ENCODE measurements at places on chromosomes 5 and 9.

DNA sequence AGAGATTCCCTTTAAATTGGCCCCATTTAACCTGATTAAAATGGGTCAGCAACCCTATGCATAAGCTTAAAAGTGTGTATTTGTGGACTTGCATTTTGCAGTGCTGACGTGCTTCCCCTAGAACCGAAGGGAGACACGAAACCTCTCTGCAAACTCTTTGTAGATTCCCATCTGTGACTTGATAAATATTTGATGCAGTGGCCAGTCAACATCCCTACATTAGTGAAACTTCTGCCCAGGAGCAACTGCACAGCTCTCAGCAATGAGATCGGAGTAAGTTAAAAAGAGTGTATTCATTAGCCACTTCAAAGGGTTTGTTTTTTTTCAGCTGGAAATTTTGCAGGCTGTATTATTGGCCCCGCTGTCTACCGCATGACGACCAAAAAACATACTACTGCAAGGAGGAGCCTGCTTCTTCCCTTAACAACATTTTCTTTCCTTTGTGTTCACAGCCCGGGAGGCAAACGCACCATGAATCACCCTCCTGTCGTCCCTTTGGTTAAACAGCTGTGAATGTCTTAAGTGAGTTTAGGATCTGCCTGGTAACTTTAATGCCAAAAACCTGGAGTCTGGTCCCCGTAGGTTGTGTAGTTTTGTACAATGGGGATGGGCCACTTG is 38.0 kb upstream of the TCERG1 start:
- no peak for DNase-seq

- DNase-seq: no peak
Measured at GRCh38 chr9:8871796-8872445, 1072.3 kb upstream of the DMAC1 start.

GRCh38 chr5:72125941-72126620 is 18.8 kb downstream of the MAP1B start:
- no peak for DNase-seq

DNA sequence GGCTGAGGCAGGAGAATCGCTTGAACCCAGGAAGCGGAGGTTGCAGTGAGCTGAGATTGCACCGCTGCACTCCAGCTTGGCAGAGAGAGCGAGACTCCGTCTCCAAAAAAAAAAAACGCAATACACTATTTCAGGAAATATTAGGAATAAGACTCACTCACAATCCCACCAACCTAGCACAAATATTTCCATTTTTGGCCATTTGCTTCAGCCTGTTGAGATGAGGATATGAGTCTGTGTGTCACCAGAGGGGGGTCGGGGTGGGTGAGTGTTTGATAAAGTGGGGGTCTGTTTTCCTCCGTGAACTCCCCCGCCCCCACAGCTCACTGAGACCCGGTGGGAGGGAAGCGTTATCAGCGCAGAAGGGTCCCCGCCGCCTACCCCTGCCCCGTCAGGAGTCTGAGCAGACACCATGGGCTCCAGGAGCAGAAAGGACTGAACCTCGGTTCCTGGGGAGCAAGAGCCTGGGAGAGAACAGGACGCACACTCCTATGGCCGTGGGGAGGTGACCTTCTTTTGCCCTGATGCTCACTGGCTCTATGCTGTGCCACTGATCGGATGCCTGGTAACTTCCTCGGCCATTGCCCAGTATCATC is 153.8 kb upstream of the PHYKPL start:
- DNase-seq: no peak

- DNase-seq: no peak
Measured at GRCh38 chr5:141973871-141974595, 5.1 kb downstream of the RNF14 start.

DNA sequence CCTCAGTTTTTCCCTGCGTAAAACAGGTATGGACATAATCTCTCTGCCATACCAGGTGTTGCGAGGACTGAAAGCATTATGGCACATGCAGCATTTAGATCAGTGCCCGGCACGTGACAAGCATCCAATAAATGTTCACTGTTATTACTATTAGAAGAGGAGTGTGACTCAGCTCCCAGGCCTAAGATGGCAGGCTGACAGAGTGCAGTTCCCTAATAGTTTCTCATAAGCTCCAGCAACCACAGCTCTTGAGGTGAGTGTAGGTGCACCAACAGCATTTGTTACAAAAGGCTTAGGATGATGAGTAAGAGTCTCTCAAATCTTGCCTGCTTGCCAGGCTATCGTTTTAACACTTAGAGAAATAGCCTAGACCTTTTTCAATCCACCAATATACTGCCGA is 28.9 kb upstream of the GLIS3 start:
- DNase-seq: no peak

GRCh38 chr9:20781092-20781491 is 97.0 kb downstream of the FOCAD start:
- DNase-seq: no peak

GRCh38 chr9:99823681-99824377 is 2.1 kb downstream of the NR4A3 start:
- DNase-seq: peak; percentile 65

DNA sequence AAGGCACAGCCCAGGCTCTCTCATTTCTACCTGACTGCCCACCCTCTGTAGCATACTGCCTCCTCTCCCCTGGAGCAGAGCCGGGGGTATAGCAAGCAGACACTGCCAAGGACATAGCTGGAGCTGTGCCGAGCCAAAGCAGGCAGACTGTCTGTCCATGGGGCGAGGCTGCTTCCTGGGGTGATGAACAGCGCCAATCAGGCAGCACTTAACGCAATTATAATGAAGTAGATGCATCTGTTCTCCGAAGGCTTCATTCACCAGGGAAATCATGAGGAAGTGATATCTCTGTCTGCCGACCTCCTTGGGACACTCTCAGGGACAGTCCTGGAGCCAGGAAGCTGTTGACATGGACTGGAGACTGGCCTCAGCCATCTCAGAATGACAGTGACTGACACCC is 230.7 kb downstream of the ASTN2 start:
- no peak for DNase-seq

DNA sequence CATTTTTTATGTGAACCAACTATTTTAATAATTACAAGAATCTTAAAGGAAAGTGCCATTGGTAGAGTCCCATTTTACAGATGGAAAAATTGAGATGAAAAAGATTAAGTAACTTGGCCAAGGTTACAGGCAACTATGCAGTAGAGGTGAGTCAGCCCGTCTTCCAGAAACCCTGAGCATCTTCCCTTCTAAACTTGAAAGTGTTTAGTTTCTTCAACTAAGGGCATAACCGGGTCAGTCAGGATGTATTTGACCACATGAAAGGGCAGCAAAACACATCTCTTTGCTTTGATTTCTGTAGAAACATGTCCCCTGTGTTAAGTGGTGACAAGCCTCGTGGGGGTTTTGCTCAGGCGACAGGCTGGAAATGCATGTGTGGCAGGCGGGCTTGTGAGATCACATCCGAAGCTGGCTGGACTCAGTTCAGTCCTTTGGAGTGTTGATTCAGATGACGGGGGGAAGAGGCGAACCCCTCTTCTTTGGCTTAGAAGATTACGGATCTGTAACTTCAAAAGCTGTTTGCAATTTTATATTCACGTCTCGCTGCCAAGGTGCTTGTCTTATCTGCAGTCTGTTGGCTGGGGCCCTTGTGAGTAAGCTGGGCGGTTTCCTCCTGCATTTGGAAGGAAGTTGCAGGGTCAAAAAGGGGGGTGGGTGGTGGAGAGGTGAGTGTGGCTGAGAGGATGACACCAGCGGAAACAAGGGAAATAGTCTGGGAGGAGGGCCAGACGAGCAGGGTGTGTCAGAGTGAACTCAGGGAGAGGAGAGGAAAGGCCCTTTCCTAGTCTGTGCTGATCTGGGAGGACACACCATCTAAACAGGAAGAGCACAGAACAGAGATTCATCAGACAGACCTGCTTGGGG is 78.9 kb upstream of the RPS23 start:
- peak; percentile 34 for DNase-seq

DNA sequence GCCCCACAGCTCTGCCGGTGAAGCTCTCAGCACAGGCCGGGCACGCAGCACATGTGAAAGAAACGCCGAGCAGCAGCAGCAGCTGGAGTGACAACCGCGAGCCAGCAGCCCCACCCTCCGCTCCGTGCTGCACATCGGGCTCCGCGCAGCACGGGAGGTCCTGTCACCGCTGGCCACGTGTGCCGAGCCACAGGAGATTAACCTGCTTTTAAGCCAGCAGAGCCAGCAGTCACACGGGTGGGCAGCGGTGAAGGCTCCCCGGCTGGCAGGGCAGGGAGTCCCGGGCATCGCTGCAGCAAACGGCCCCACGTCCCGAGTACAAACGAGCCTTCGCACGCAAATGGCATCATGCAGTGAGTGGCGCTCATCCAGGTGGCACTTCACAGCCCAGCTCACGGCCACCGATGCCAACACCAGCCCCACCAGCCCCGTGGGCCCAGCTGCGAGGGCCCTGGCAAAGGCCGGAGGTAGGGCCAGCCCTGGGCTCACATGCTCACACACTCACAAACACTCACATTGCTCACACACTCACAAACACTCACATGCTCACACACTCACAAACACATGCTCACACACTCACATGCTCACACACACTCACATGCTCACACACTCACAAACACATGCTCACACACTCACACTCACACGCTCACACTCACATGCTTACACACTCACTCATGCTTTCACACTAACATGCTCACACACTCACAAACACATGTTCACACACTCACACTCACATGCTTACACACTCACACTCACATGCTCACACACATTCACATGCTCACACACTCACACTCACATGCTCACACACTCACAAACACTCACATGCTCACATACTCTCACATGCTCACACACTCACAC is 11.1 kb downstream of the CCDC187 start:
- DNase-seq: no peak

DNA sequence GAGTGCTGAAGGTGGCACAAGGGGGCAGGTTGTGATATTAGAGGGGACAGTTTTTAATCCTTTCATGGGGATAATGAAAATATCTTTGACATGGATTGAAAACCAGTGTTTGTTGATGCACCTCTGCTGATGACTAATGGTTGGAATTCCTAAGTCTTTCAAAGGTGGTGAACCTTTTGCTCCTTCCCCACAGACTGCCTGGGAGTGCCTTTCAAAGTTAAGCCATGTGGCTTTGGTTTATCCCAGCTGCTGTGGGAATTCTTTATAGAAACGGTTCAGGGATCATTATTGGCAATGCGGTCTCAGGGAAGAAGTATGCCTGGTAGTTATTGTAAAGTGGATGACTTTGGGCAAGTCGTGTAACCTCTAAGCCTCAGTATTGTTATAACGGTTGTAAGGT is 45.7 kb downstream of the PIP5K1B start:
- DNase-seq: no peak

- DNase-seq: no peak
Measured at GRCh38 chr5:153476767-153477166, 13.7 kb upstream of the GRIA1 start.

- no peak for DNase-seq
Measured at GRCh38 chr9:133242991-133243390, 32.0 kb downstream of the ABO start.

DNA sequence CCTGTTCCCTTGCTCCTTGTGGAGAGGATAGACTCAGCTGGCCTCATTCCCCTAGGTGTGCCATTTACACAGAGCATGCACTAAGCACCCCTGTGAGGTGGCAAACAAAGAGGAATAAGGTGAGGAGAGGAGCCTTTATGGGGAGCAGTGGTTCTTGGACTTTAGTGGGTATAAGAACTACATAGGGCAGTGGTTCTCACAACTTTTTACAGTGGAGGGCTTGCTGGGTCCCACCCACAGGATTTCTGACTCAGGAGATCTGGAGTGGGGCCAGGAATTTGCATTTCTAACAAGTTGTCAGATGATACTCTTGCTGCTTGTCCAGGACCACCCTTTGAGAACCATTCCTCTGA is 42.0 kb downstream of the CSF1R start:
- DNase-seq: no peak

GRCh38 chr5:452978-453710 is 10.2 kb downstream of the EXOC3 start:
- DNase-seq: no peak
